Activated naive CD8-positive, alpha-beta T cell treated with anti-CD3 and anti-CD28 coated beads, Interleukin-2, amount 50 U/mL, for 16 hours (primary cell): ENCODE measurements at places on chromosomes 4 and X.

GRCh38 chr4:150079081-150079581 lies 886 bp downstream of the DCLK2 start:
- DNase-seq: no peak

- no peak for DNase-seq
Observed at GRCh38 chr4:143514497-143514896, 995 bp downstream of the SMARCA5 start.

DNA sequence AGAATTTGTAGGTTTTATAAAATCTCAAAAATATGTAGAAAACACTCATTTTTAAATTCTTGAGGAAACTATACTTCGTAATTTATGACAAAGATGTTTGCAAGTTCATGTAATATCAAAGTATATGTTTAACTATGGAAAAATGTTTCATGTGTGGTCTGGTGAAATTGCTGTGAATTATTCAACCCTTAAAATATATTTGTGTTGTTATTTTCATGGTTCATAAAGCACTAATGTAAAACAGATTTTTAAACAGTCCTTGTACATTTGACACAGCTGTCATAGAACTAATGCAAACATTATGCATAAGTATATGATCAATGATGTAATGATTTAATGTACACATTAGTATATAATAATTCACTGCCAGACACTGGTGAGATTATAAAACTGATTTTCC lies 83.1 kb upstream of the ARSJ start:
- DNase-seq: no peak

GRCh38 chr4:158461336-158461735 lies 60.3 kb upstream of the RXFP1 start:
- no peak for DNase-seq

DNA sequence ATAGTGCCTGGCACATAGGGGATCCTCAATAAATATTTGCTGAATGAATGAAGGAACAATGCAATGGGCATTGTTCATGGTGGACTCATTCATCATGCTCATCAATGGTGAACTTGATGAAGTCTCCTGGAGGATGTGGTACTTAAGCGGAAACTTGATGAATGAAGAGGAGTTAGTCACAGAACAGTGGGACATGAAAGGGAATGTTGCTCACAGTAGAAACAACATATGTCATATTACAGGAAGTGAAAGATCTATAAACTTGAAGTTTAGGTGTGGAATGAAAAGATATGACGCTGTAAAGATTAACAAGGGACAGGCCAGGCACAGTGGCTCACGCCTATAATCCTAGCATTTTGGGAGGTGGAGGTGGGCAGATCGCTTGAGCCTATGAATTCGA lies 224.1 kb downstream of the PPP3CA start:
- DNase-seq: no peak

DNA sequence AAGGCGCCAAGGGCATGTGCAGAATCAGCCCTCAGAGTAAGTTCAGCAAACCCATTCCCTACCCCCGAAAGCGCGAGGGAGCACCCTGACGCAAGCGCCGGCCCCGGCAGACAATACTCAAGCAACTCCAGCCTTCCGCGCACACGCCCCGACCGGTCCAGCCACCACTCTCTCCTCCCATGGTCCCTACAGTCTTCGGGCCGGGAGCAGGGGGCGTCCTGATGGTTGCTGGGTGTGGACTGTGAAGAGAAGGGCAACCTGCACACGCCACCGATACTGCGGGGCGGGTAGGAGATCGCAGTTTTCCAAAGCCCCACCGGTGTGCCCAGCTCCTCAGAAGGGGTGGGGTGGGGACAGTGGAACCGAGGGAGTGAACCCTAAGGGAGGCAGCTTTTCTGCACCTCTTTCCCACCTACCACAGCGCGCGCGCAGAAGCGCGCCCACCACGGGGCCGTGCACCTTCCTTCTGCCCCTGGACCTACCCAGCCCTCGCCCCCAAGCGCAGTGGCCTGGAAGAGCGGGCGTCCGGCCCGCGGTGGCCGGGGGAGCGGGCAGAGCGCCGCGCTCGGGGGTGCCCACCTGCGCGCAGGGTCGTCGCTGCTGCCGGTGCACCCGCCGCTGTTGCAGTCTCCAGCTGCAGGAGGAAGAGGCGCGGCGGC lies 650.2 kb upstream of the DIPK2B start:
- no peak for DNase-seq

DNA sequence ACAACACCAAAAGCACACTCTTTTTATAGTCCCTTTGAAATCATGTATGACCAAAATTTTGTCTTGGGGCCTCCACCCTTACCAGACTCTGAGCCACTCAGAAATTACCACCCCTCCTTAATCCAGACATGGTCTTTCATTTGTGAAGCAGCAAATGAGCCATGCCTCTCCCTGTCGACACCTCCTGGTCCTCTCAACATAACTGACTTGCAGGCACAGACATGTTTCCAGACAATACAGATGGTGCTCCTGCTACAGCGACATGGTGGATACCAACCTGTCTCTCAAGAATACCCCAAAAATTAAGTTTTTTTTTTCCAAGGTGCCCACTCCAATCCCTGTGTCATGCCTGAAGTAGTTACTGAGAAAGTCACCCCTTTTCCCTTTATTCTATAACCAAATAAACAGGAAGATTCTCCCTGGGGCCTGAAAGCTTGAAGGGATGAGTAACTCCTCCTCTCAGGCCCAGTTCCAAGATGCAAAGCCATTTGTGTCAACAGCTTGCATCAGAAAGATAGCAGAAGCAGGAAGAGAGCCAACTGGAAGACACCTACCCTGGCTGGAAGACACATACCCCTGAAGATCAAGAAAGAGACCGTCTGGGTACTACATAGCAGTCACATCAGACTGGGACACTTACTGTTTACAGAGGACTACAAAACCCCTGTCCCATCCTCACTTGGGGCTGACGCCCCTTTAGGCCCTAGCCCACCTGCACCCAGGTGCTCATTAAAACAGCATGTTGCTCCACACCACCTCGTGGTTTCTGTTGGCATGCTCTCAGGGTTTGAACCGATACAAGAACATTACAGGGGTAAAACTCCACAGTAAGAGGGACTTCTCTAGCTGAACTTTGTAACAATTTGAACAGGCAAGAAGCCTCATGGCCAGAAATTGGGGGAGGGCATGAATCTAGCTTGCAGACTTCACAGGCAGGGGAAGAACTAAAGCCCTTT lies 5.5 kb upstream of the UGT2B17 start:
- DNase-seq: no peak

DNA sequence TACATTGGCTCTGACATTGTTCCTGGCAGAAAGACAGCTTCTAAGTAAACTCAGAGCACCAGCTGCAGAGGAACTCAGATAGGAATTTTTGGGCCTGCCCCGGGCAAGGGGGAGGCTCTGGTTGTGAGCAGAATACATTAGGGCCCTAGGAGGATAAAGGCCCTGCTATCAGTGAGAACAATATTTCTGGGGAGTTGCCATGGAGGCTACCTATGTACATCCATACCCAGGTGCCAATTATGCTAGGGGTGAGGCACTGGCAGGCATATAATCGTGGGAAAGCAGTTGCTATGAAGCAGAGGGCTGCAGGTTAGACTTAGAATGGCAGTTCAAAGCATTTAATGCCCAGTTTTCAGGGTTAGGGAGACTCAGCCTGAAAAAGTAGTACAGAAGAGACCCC lies 273.5 kb upstream of the EDA2R start:
- no peak for DNase-seq

- DNase-seq: no peak
Observed at GRCh38 chr4:118941149-118941548, 52.5 kb downstream of the SYNPO2 start.

DNA sequence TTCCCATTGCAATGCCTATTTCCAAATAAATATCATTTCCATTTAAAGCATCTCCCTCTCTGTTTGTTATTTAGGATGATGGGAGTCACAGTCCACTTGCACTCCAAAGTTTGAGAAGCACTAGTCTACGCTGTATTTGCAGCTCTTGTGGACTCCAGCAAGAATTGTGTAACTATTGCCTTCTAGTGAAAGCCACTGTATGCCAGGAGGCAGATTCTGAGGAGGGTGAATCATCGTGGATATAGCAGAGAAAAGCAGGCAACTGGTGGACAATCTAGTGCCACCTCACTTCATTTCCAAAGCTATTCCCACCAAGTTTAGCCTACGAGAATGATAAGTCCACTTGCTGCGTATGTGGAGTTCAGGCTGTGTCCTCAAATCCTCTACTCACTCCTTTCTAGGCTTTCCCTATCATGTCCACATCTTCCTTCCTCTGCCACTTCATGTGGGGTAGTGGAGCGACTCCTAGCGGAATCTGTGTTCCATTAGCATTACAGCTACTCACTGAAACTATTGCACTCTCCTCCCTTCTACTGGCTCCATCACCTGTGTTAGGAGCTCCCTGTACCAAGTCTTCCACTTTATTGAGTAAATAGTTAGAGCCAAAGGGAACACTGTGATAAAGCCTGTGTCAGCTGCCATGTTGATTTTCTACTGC lies 501.8 kb upstream of the GALNT7 start:
- DNase-seq: no peak

DNA sequence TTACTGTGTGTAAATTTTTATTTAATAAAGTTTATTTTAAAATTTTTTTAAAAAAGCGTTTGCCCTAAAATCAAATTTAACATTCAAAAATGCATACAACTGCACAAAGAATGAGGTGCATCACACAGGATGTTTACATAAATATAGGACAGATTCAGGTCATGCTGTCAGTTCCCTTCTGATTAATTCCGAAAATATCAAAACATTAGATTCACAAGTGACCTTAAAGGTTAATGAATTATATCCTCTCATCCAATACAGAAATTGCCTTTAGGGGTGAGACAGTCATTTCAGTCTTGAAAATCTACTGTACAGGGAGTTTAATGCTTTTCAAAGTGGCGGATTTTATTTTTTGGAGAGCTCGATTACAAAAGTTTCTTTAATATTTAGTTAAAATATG lies 208.7 kb upstream of the FTHL17 start:
- no peak for DNase-seq

GRCh38 chr4:182427554-182427953 lies 184.4 kb downstream of the TENM3 start:
- no peak for DNase-seq

- peak; percentile 14 for DNase-seq
Observed at GRCh38 chr4:139176302-139177048, 543 bp downstream of the ELF2 start.

DNA sequence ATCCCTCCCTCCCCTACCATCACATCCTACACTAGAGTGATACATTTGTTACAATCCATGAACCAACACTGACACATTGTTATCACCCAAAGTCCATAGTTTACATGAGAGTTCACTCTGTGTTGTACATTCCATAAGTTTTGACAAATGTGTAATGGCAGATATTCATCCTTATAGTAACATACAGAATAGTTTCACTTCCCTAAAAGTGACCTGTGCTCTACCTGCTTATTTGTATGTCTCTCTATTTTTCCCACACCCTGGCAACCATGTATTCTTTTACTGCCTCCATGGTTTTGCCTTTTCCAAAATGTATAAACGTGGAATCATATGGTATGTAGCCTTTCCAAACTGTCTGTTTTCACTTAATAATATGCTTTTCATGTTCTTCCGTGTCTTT lies 42.2 kb upstream of the HPGD start:
- no peak for DNase-seq

DNA sequence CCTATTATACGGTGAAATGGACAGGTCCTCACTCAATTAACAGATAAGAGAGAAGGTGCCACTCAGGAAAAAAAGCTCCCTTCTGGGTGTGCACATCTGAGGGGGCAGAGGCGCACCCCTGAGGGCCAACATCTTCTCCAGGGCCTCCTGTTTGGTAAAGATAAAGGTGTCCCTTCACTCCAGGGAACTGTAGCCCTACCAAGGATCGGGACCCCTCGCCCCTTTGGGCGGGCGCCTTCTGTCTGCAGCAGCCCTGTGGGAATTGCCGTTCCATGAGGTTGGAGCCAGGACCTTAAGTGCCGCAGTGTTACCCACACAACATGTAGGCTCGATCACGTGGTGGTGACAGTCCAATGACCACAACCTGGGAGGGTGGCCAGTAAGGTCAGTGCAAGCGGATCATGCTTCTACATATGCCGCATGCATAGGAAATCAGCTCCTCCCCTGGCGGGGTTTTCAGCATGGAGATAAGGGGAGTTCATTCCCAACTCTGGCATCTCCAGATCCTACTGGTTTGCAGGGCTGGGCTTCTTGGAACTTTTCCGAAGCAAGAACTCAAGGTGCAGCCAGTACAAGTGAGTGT lies 253.3 kb downstream of the EVC2 start:
- no peak for DNase-seq

DNA sequence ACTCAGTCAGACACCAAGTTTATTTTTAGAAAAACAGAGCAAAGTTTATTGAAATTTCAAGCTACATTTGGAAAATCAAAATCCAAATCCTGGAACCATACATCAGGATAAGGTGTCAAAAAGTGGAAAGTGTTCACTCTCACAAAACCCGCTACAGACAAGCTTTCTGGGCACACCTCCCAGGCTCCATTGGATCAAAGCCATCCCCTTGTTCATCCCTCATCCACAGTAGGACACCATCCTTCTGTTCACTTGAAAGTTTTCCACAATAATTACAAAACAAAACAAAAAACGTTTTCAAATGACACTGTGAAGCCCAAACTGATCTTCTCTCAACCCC lies 62.4 kb downstream of the TSC22D3 start:
- no peak for DNase-seq

GRCh38 chrX:133350751-133351150 lies 64.5 kb downstream of the GPC4 start:
- DNase-seq: no peak

DNA sequence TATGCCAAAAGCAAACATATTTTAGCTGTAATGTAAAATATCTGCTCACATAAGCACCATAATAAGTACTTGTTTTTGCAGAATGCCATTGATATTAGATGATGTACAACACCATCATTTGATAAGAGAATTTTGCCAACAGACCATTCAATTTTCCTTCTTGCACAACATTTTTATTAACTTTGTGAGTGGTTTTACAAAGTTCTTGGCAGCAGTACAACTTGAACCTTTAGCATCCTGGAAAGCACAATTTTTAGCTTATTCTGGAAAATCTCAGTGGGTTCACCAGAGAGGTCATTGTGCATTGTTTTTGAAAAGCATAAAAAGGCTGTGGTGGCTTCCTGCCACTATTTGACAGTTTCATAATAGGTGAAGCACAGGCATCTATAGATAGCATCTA lies 26.4 kb upstream of the REPS2 start:
- DNase-seq: no peak

DNA sequence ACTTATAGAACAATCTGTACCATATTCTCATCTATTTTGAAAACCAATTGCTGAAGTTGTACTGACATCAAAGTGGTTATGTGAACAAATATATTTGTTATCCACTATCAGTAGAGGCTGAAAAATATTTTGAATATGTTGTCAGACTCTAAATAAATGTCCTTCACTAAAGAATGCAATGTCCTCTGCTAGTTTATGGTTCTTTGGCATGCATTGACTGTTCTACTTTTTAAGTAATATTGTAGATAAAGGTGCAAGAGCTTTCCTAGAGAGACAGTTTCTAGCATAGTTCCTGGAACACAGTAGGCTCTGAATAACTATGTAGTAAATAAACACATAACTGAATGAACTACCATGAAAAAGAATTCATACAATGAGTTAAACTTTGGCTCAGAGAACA lies 18.2 kb upstream of the COX7B2 start:
- no peak for DNase-seq
